ENCODE measurements at places on chromosomes 5 and 9.

DNA sequence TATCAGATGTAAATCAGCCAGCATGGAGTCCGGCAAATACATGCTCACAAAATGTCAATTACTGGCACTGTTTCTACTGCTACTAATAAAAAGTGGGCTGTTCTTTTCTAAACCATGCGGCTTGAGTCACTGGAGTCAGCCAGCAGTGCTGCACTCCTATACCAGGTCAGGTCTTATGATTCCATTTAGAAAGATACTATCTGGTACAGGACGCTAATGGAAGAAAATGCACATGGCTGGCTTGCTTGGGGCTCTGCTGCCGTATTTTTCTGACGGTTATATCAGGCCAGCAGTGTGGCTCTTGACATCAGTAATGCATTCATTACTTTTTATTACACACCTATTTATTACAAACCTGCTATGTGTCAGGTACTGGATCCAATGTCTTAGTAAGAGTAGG is 74.3 kb downstream of the NDFIP1 start:
- DNase-seq = no peak

- no peak for DNase-seq
Observed at GRCh38 chr5:75568202-75568601, 43.1 kb upstream of the ANKDD1B start.

DNA sequence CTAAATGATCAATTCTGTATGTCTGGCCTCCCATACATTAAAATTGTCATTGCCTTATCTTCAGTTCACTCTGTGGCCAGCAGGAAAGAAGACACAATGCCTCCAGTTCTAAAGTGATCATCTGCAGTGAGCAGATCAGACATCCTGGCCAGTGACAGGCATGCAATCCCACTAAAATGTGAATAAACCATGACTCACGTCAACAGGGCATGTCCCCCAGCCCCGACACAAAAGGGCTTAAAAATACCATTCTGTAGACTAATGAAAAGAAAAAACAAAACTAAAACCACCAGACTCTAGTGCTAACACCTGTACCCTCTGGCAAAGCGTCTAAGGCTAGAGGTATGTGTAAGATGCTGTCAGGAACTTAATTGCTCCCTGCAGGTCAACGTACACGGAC is 38.5 kb downstream of the DDX31 start:
- DNase-seq = no peak

- DNase-seq = peak; percentile 9
Observed at GRCh38 chr9:124457079-124457886, 7.0 kb downstream of the ADGRD2 start.

DNA sequence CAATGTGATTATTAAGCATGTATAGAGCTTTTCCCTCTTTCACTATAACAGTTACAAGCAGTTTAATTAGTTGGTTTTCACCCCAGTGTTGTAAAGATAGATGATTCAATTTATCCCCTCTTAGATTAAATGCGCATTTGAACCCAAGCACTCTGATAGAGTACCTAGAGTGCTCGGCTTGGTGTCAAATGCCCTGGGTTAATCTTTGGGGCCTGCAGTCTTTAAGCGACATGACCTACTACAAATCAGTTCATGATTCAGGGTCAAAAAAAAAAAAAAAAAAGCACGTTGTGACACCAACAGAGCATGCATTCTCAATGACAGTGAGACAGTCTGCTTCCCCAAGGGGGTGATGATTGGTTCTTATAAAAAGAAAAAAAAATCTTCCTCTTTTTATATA is 375.3 kb downstream of the BRINP1 start:
- no peak for DNase-seq

DNA sequence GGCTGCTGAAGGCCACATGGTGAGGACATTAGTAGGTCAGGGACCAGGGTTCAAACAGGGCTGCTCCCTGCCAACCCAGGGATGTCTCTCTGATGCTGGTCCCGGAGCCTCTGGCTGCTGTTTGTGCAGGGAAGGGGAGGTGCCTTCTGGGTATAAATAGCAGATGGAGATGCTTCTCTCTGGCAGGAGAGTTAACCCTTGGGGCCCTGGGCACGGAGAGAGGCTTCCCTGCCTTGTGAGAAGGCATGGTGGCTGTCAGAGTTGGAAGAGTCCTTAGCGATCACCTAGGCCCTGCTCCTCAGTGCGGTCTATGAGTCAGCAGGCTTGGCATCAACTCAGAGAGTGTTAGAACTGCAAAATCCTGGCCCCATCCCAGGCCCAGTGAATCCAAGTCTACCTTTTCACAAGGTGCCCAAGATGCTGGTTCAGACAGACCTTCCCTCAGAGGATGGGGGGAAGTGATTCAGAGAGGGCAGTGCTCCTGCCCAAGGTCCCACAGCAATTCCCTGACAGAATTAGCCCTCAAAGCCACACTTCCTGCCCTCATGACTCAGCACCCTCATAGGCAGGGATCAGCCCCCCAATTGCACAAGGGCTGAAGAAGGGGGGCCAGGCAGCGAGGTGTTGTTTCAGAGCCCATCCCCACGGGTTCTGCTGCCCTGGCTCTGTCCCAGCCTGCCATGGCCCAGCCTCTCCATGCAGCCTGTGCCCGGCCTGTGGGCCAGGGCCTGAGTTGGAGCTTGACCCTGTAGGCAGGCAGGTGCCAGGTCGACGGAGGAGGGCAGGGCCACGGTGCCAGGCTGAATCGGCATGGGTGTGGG is 25.6 kb downstream of the CAMK2A start:
- DNase-seq = peak; percentile 84

GRCh38 chr9:116767219-116767618 is 80.1 kb downstream of the TRIM32 start:
- no peak for DNase-seq
